ENCODE measurements at places on chromosomes 1 and 21. TPM values are rescaled to one million over a fixed set of nuclear protein-coding genes. Genes with fewer than 3 reads are reported as not detected.

- no peak overlapping the region for H3K4me3 ChIP-seq
- no peaks in the 10 kb centered on the region for H3K36me3 ChIP-seq
- H3K27me3 ChIP-seq = no peaks in the 10 kb centered on the region
- no peak overlapping the region for H3K27ac ChIP-seq
- H3K4me1 ChIP-seq = peaks cover 12% of the 10 kb centered on the region
- DNase-seq = no peak
These were observed 5.5 kb upstream of the LAPTM5 start for GRCh38 chr1:30762930-30763650.

RAD54L gene
- total RNA-seq = 1.5 TPM

- no peaks in the 10 kb centered on the region for H3K27me3 ChIP-seq
- peak overlapping the region; percentile 26 for H3K4me3 ChIP-seq
- peak; percentile 80 for DNase-seq
- H3K36me3 ChIP-seq = no peaks in the 10 kb centered on the region
These were observed 19.7 kb upstream of the LMX1A start for GRCh38 chr1:165376041-165376810.

GRCh38 chr21:26842974-26843932 is 2.0 kb downstream of the ADAMTS1 start:
- H3K27me3 ChIP-seq = no peaks in the 10 kb centered on the region
- H3K36me3 ChIP-seq = no peaks in the 10 kb centered on the region
- peak overlapping the region; percentile 87 for H3K27ac ChIP-seq
- peak overlapping the region; percentile 81 for H3K4me3 ChIP-seq
- peak; percentile 94 for DNase-seq
- peaks cover 8% of the 10 kb centered on the region for H3K4me1 ChIP-seq
